ENCODE measurements at places on chromosomes 2 and 18.

GRCh38 chr18:9918016-9918680 is 4.3 kb downstream of the VAPA start:
- no peak for DNase-seq

DNA sequence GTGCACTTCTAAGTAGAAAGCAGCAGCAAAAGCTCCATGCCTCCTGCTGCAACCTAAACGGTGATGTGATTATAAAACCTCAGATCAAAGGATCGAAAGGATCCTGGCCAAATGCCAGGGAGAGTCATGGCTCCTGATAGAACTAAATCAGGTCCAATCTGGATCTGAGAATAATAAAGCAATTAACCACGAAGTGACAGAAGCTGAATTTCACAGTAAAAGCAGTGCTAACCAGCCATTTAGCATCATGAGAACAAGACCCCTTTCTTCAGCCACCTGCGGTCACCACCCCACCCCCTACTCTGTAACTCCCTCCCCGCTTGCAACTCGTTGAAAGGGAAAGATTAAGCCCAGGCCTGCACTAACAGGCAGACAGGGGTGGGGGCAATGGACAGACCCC is 748.7 kb downstream of the BCL11A start:
- no peak for DNase-seq

DNA sequence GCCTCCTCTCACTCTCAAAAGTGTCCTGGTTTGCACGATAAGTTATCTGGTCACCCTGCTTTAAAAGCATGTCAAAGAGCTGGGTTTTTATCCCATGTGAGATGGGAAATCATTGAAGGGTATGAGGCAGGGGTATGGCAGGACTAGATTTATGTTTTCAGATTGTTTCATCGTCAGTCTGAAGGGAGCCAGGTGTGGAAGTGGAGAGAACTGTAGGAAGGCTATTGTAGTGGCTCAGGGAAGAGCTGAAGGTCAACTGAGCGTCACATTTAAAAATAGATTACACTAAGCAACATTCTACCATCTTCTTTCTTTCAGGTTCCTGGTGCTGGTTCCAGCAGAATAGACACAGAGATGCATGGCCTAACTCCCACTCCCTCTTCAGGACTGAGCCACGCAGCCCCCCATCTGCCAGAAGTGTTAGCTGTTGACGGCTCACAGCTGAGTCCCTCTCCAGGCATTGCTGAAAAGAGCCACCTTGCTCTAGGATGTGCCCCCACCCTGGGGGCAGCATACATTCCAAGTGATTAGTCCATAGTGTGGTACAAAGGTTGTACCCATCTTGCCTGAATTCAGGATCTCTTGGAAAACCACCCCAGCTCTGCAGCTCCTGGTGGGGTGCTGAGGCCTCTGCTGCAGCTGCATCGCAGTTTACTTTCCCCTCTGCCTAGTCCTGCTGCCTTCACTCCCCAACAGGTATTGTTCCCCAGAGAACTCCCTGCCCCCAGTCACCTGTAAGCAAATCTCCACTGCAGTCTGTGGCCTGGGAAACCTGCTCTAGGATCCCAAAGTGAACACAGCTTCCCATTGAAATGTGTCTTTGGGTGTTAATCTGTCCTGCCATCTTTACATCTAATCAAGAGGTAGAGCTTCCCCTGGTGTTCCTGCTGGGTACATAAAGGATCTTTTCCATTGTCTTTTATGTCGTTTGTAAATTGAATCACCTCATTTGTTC is 79.5 kb upstream of the KLF7 start:
- DNase-seq = no peak

GRCh38 chr18:55833543-55833942 is 245.6 kb upstream of the TCF4 start:
- DNase-seq = no peak

DNA sequence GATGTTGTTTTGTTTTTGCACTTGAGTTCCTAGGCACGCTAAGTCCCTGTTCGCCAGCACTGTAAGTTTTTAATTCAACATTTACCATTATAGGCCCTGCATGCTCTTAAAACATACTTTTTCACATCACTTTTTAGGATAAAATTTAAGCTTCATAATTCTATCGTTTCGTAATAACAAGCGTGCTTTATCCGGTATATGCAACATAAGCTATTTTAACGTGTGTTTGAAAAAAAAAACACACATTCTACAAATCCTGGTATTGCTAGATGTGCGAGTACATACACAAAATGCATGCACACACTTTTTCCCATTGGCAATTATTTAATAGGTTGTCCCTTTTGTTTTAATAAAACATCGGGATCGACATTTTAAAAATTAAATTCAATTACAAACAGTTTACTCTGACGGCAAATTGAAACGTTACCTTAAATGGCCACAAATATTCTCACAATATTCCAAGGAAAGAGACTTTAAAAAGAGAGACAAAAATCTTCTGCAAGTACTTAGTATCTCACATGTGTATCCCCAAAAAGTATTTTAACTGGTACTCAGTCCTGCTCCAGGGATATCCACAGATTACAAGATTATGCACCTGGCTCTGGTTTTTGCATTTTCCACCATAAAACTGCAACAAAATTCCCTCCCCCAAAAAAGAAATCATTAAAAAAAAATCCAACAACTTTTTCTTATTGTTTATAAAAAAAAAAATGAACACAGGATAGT is 1.0 kb upstream of the TCF4 start:
- no peak for DNase-seq

- no peak for DNase-seq
Measured at GRCh38 chr2:64952511-64953482, 36.4 kb upstream of the SLC1A4 start.

DNA sequence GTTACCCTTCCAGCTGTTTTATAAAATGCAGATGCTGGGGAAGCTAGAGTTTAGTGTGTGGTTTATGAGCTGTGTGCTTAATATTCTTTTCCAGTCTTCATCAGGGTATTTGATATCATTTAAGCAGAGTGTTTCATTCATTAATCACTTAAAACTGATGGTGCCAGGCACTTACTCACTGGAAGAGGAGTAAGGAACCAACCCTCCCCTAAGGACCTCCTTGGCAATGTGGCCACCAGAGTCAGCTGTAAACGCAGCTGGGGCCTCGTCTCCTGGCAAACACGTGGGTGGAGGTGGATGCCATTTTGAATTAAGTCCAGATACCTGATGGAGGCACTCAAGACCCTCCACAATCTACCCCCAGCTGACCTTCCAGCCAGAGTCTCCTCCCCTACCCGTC is 331.6 kb downstream of the CLIP4 start:
- no peak for DNase-seq

GRCh38 chr2:163191372-163191771 is 352.8 kb upstream of the KCNH7 start:
- no peak for DNase-seq

DNA sequence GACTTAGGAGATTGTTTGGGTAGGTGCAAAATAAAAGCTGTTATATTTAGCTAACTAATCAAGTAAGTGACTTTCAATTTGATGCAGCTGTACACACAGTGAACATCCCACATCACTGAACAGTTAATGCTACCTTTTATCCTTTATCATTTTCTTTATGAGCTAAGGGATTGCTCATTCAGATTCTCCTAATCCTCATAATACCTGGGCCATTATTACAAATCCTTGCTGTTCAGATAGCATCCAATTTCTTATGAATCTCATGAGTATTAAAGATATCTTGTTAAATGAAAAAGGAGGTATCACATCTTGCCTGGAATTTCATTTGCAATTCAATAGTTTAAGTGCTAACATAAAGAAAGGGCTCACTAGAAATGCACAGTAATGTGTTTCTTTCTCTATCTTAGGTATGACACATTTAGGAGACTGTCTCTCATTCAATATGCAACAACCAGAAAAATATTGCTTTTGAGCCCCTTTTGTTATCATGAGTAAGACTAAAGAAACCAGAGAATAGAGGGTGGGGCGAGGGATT is 918.5 kb downstream of the CBLN2 start:
- no peak for DNase-seq

- DNase-seq = no peak
Measured at GRCh38 chr2:196331143-196331542, 159.8 kb upstream of the STK17B start.

GRCh38 chr2:46487667-46488335 is 8.4 kb downstream of the TMEM247 start:
- DNase-seq = no peak

DNA sequence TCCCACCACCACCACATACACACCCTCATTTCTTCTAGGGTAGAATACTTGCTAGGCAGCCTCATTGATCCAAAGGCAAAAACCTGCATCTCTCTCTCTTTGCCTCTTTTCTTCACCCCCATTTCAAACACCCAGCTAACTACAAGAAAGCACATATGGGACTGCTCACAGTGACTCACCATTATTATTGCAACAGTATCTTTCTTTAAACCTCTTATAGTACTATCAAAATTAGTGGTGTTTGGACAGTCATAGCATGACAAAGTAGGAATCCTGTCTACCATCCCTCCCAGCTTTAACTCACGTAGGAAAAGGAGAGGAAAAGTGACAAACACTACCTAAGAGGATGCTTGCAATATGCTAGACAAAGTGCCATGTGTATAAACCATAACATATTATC is 422.5 kb upstream of the CRIM1 start:
- no peak for DNase-seq

DNA sequence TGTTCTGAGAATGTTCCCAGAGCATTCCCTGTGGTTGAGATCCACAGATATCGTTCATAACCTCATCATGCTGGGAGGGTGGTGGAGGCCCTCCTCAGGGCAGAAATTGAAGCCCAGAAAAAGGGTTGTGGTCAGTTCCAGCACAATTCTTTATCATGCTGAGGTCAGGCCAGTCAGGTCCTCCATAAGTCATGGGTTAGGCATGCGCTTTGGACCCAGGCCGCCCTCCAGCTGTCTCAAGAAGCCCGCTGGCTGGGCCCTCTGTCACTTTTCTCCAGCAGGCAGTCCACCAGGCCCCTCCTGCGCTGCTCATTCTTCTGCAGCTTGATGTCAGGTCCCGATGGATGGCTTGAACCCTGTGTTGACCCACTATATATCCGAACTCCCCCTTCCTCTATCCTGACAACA is 151.1 kb upstream of the NT5C1B start:
- no peak for DNase-seq

GRCh38 chr2:189022053-189022481 is 47.9 kb downstream of the COL3A1 start:
- no peak for DNase-seq

GRCh38 chr2:42139101-42139500 is 30.1 kb upstream of the EML4 start:
- DNase-seq = no peak

GRCh38 chr18:30632071-30632698 is 410.4 kb downstream of the DSC3 start:
- no peak for DNase-seq

DNA sequence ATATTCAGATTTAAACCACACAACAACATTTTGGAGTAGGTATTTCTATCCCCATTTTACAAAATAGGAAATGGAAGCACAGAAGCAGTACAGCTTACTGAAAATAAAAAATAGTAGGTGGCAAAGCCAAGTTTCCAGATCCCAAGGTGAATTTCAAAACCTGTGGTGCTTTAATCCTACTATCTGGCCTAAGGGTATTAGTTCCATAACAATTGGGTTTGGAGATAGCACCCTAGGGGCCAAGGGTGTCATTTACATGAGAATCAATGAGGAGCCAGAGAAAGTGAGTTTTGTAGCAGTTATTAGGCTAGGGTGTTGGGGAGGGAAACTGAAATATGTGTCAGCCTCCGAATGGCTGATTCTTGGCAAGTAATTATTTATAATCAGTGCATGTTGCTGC is 24.9 kb downstream of the OSBPL6 start:
- DNase-seq = no peak

GRCh38 chr2:124999906-125000305 is 974.8 kb downstream of the CNTNAP5 start:
- no peak for DNase-seq

GRCh38 chr2:55027226-55027625 is 23.0 kb downstream of the RTN4 start:
- no peak for DNase-seq

DNA sequence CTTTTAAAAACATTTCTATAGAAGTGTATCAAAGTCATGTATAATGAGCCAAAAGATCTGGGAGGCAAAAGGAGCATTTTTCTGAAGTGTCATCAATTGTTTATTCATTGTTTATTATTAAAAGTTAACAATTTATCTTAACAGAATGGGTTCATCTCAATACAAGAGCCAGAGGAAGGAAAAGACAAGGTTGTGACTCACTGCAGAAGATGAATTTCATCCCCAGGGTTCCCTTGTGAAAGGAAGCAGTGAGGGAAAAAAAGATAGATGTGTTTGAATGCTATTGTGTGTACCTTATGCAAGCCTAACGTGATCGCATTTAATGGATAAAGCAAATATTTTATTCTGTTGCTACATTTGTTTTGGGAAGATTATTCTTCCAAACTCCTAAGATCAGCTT is 286.3 kb downstream of the PIEZO2 start:
- DNase-seq = no peak

GRCh38 chr18:74284191-74284979 is 7.4 kb downstream of the CYB5A start:
- DNase-seq = no peak

- DNase-seq = no peak
Measured at GRCh38 chr2:235495373-235496238, 1.8 kb downstream of the AGAP1 start.

DNA sequence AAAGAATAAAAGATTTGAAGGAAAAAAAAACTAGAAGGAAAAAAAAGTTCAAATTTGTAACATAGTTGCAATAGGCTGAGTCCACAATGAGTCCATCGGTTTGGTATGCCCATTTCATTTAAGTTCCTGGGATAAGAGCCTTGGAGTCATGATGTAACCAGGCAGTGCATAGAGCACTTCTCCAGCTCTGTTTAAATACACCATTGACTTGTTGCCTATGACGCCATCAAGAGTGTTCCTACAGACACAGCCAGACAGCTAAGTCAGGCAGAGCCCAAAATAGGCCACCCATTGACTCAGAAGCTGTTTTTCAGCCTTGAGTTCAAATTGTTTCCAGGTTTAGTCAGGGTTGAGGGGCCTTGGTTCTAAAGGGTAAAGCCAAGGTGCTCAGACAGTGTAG is 44.9 kb downstream of the SOCS6 start:
- DNase-seq = no peak
